ENCODE measurements at places on chromosomes 4 and X. TPM values are rescaled to one million over a fixed set of nuclear protein-coding genes. Genes with fewer than 3 reads are reported as not detected.
A peak's percentile ranks its signal among the peaks of the same experiment; 100 is the strongest.

Gene TRPC5OS
- total RNA-seq = not detected

DNA sequence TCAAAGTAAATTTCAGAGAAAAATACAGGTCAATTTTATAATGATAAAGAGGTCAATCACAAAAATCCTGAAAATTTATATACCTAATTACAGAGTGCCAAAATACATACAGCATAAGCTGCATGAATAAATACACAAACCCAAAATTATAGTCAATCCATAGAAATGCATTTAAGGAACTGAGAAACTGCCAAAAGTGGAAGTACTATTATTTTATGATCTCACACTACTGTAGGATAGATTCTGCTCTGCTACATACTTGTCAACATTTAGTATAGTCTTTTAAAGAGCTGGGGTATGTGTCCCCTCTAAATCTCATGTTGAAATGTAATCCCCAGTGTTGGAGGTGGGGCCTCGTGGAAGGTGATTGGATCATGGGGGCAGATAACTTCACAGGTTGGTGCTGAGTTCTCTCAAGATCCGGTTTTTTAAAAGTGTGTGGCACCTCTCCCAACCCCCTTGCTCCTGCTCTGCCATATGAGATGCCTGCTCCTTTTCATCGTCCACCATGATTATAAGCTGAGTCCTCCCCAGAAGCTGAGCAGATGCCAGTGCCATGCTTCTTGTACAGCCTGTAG lies 31.8 kb downstream of the CHIC2 start:
- DNase-seq = no peak

DNA sequence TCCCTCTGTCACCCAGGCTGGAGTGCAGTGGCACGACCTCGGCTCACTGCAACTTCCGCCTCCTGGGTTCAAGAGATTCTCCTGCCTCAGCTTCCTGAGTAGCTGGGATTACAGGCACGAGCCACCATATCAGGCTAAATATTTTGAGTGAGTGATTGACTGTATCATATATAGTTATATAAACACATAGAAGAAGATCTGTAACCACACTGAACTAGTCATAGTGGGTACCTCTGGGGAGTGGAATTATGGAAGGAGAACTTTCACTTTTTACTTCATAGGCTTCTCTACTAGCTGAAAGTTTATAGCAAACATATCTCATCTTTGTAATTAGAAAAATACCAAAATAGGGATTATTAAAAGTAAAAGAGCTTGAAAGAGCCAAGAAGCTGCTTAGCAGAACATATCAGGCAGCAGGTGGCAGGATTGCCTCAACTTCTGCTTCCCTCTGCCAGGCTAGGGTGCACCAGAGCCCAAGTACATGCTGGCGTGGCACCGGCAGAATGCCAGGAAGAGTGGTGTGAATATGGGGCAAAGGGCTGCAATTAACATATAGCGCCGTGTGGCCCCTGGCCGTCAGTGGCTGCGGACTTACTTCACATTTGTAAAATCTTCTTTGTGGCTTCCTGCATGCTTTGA lies 39.5 kb upstream of the CD40LG start:
- peak; percentile 79 for DNase-seq

DNA sequence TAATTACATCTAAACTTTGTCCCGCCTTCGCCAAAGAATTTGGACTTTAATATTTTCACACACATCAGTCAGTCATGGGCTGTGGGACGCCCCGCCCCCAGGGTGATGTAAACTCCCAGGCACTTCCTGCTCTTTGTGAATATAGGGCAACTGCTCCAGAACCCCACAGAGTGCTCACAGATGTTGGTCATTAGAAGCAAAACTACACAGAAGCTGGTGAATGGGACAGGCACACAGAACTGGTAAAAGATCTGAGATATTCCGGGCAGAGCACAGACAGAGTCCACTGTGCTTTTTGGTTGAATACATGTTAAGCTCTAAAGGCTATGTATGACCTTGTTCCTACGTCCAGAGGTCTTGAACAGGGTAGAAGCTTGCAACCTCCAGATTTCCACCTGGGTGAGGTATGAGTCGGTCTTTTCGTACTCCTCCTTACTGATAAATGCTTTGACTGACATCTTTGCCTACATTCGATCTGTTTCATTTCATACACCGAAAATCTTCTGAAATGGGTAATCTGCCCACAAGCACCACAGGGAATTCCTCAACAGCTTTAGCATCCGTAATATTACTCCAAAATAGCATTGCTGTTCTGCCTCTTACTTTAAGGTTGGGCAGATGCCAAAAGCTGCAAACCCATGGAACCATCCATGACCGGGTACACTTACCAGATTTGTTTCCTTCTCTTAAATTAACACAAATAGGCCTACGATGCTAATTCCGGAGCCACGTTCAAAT lies 144.6 kb downstream of the AMELX start:
- DNase-seq = no peak

GRCh38 chr4:14888790-14889572 lies 113.3 kb upstream of the CPEB2 start:
- DNase-seq = no peak

DNA sequence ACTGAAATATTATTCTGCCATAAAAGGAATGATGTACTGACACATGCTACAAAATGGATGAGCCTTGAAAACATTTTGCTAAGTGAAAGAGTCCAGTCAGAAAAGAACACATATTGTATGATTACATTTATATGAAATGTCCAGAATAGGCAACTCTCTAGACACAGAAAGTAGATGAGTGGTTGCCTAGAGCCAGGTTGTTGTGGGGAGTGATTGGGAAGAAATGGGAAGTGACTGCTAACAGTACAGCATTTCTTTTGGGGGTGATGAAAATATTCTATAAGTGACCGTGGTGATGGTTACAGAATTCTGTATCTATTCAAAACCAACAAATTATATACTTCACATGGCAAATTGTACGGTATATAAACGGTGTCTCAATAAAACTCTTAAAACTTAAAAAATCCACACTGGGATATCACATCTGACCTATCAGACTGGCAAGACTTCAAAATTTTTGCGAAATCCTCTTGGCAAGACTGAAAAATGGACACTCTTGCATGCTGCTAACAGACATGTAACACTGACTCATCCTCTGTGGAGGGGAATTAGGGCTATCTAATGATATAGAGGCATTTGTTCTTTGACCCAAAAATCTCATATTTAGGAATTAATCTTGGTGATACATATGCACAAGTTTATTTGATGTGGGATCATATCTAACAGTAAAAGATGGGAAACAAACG lies 71.8 kb downstream of the FAM13A start:
- DNase-seq = no peak

Measured in activated CD4-positive, alpha-beta T cell treated with anti-CD3 and anti-CD28 coated beads for 36 hours (primary cell).